Thyroid gland (tissue), 4 donors: ENCODE measurements at places on chromosomes 2 and 18. TPM values are rescaled to one million over a fixed set of nuclear protein-coding genes. Genes with fewer than 3 reads are reported as not detected.

Gene COL3A1
- 48.4 TPM for total RNA-seq

DNA sequence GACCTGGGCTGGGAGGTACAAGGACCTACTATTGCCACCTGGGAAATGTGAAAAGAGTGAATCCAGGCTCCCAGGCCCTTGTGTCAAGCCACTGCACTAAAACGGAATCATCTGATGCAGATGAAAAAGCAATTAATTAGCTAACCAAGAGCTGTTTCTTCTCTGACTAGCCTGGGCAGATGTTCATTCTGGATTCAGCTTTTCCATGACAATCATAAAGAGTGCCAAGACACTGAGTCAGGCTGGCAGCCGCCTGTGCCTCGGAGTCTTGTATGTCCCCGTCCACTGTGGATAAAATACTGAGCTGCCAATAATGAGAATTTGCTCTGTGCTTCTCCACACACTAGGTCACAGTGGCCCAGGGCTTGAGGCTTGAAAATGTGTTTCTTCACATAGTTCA, 21.7 kb upstream of the LCLAT1 start:
- H3K4me3 ChIP-seq, result no peak overlapping the region
- H3K27ac ChIP-seq, result no peak overlapping the region
- H3K4me1 ChIP-seq, result no peaks in the 10 kb centered on the region
- H3K36me3 ChIP-seq, result no peaks in the 10 kb centered on the region

GRCh38 chr2:102331311-102331980, 20.1 kb downstream of the IL1RL1 start:
- no peak for DNase-seq
- H3K4me3 ChIP-seq, result no peak overlapping the region
- no peak overlapping the region for H3K27ac ChIP-seq
- H3K4me1 ChIP-seq, result peaks cover 9% of the 10 kb centered on the region

DNA sequence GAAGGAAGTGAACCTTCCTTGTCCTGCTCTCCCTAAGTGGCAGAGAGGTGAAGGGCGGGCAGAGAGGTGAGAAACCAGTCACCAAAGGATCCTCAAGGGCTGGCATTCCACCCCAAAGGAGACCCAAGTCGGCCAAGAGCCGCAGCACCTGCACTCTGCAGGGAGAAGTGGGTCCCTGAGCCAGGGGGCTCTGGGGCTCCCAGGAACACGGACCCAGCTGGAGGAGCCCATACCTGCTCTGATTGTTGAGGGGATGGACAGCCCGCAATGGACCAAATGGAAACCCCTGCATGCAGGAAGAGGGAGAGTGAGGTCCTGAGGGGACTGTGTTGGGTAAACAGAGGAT, 233.3 kb downstream of the ATAD2B start:
- H3K27me3 ChIP-seq, result no peaks in the 10 kb centered on the region
- no peak overlapping the region for H3K27ac ChIP-seq
- no peaks in the 10 kb centered on the region for H3K36me3 ChIP-seq
- no peak overlapping the region for H3K4me3 ChIP-seq

DNA sequence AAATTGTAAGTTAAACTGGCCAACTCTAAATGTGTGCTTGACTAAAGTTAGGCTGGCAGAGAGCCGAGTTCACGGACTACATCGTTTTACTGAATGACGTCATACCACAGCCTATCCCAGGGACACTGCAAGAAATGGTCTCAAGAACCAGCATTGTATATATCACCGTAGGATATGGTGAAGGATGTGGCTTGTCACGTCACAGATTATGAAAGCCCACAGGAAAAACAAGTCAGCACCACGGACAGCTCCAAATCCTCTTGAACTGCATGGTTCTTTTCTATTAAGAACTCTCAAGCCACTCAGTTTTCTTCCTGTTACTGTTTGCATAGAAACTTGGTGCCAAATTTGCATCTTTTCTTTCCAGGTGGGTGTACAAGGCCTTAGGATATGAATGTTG, 85.1 kb upstream of the ACAA2 start:
- no peaks in the 10 kb centered on the region for H3K27me3 ChIP-seq
- H3K4me3 ChIP-seq, result no peak overlapping the region
- H3K4me1 ChIP-seq, result peaks cover 26% of the 10 kb centered on the region
- no peaks in the 10 kb centered on the region for H3K36me3 ChIP-seq
- peak; percentile 45 for DNase-seq
- H3K27ac ChIP-seq, result no peak overlapping the region
